ENCODE measurements at places on chromosomes 11 and 22. TPM values are rescaled to one million over a fixed set of nuclear protein-coding genes. Genes with fewer than 3 reads are reported as not detected.

DNA sequence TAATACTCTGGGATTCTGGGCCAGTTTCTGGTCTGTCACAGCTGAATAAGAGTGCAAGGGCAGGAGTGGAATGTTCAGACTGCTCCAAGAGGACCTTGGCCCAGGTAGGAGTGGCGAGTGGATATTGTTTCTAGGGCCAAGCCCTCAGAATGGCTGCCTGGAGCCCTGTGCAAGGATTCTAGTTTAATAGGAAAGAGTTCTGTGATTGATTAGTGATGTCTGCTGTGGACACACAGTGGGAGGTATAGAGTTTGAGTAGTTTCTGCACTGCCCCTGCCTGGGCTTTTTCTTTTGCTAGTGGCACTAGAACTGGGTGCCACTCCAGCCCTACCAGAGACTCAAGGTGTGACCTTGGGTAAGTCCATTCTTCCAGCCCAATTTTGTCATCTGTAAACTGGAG lies 9.7 kb upstream of the MPPED1 start:
- no peak for DNase-seq

OR8G5 gene
- not detected for total RNA-seq

- no peak for DNase-seq
These were observed 33.9 kb upstream of the SEPTIN5 start for GRCh38 chr22:19680287-19680881.

GRCh38 chr11:14190992-14191778 lies 167.8 kb downstream of the RRAS2 start:
- no peak for DNase-seq

DNA sequence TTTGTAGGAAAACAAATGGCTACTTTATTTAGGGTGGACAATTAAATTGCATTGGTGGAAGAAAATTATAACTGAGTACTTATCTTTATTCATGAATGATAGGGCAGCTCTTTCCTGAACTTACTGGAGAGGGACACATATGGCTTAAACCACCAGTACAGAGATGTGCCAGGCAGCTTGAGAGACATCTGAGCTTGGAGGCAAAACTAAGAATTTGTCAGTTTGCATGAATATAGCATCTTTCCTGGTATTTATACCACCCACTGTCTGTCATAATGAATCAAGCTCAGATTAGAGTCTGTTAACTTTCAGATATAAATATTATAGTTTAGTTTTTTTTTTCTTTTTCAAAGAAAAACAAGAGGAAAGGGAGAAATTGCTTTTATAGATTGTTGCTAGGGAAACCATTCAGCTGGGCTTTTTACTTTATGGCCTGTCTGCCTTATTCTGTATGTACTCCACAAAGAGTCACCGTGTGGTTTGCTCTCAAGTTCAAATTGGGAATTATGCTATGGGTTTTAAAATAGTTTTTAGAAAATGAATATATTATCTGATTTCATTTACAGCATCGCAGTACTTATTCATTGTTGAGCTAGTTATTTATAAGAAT lies 477.0 kb upstream of the CHORDC1 start:
- DNase-seq: no peak

AKIP1 gene
- total RNA-seq: 26.2 TPM

- DNase-seq: no peak
These were observed 918 bp upstream of the OR51Q1 start for GRCh38 chr11:5420993-5421392.

KCNJ4 gene
- 27.5 TPM for total RNA-seq

DNA sequence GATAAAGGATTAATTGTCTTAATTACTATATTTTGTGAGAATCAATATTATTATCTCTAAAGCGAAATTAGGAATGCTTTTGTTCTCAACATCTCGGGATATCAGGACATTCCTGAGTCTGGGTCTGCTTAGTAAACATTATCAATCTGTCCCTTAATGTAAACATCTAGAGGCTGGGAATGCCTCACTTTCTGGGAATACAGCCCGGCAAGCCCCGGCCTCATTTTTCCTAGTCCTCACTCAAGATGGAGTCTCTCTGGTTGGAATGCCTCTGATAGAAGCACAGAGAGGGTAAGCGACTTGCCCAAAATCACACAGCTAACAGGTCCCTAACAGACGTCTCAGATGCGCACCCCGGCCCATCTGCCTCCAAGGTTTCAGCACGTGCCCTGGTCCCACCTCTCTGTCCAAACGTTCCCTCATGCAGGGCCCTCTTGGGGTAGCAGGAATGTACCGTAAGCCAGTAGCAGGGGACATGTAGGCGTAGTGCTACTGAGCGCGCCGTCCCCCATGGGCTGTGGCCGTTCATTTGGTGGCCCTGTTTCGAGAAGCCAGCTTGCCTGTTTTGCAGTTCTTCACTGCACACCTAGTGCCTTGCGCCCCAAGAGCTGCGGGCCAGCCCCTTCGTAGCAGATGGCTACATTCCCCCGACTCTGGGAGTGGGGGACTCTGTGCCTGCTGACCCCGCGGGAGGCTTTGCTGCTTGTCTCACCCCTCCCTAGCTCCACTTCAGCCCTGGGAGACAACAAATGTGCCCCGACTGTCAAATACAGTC lies 62.2 kb upstream of the FADD start:
- DNase-seq: no peak

AIFM3 gene
- 2.0 TPM for total RNA-seq

OR52N4 gene
- not detected for total RNA-seq

TTC36 gene
- 8.2 TPM for total RNA-seq

DNA sequence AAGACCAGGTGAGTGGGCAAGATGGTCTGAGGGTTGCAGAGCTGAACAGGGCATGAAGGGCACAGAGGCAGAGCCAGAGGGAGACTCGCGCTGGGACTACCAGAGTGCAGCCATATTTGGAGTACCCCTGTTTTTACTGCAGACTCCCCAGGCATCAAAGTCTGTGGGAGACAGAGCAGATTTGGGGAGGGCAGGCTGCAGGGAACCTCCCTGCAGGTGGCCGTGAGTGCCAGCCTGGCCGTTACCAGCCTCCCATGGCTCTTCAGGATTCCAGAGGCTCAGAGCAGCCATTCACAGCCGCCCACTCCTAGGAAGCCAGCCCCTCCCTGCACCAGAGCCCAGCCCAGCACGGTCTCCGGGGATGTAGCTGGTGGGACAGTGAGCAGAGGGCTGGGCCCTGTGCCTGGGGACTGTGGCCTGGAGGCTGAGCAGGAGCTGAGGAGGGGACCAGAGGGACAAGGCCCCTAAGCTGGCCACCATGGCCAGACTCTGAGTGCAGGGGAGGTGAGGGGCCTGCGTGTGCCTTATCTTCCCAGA lies at the start of gene SEPTIN3:
TSS of gene SEPTIN3 (plus strand) at position 334 of the 537 bp plus-strand sequence. CDS start 2,050 bp downstream, outside the sequence.
- no peak for DNase-seq

USH1C gene
- 0.54 TPM for total RNA-seq

- no peak for DNase-seq
These were observed 22.5 kb downstream of the VSIG10L2 start for GRCh38 chr11:125968354-125968753.

DNA sequence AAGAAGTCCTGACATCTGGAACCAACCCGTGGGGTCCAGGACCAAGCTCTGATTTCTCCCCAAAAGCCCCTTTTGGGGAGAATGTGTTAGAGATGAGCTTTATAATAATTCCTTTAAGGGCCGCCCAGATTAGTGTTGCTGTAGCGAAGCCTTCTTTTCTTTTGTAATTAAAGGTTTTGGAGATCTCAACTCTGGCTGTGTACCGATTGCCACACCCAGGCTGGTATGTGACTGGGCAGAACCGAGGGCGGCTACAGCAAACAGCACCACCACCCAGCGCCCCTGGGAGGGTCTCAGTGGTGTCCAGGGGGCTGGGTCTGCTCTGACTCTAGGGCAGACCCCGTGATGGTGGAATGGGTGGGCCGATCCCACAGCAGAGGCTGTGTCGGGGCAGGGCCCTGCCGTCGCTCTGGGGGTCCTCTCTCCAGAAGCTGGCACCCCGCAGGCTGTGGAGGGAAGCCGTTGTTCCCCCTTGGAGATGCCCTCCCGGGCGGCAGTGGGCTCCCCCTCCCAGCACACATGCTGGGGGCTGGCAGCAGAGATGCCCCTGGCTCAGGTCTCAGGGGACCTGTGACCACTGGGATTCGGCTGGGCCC lies 31.0 kb downstream of the TPCN2 start:
- DNase-seq: no peak

DNA sequence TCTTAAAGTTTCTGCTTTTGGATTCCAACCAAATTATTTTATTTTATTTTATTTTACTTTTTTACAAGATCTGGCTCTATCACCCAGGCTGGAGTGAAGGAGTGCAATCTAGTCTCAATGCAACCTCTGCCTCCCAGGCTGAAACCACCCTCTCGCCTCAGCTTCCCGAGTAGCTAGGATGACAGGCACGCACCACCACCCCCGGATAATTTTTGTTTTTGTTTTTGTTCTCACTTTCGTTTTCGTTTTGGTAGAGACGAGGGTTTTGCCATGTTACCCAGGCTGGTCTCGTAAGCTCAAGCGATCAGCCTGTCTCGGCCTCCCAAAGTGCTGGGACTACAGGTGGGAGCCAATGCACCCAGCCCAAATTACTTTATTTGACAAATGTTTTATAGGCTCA lies 219.8 kb downstream of the ETS1 start:
- no peak for DNase-seq

GRCh38 chr11:63289658-63290057 lies 46.3 kb upstream of the SLC22A25 start:
- no peak for DNase-seq

TRIM51 gene
- total RNA-seq: not detected

GRCh38 chr11:10012068-10012467 lies 282.0 kb downstream of the SBF2 start:
- no peak for DNase-seq

DNA sequence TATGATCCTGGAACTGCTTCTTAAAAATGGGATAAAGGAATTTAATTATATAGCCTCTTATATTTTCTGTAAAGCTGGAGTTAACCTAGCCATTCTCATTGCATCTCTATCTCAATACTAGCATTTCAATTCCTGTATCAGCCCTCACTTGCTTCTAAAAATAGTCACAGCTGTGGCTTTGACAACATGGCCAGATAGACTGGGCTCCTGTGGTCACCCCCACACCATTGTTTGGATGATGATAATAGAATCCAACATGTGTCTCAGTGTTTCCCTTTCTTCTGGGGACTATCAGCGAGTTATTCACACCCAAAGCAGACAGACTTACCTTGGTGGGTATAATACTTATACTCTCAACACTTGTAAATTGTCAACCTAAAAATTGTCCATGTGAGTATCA lies 6.9 kb downstream of the VWA5A start:
- no peak for DNase-seq

FXYD2 gene
- 0.07 TPM for total RNA-seq

DNA sequence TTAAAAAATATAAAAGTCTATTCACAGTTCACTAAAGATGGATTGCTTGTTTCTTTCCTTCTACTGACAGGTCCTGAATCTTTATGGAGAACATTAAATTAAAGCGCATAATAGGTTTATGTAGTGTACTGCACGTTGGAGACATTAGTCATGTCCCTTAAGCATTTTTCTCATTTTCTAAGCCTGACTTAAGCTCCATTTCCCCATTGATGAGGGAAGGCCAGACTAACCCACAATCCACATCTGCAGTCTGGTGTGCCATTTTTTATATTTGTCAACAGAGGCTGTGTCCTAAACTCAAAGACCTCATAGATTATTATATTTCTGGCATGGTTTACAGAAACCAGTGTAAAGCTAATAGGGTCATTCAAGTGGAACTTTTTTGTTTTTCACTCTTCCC lies 39.9 kb downstream of the CADM1 start:
- no peak for DNase-seq

DNA sequence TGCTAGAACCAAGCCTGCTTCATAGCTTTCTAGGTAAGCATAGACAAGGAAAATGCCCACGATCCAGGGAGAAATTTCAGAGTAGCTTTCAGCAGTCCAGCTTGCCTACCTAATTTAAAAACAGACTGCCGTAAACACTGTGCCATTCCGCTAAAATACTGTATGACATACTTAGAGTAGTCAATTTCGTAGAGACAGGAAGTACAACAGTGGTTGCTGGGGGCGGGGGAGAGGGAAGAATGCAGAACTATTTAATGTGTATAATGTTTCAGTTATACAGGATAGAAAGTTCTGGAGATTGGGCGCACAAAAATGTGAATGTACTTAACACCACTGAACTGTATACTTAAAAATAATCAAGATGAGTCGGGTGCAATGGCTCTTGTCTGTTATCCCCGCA lies 56.7 kb downstream of the C11orf58 start:
- no peak for DNase-seq

DNA sequence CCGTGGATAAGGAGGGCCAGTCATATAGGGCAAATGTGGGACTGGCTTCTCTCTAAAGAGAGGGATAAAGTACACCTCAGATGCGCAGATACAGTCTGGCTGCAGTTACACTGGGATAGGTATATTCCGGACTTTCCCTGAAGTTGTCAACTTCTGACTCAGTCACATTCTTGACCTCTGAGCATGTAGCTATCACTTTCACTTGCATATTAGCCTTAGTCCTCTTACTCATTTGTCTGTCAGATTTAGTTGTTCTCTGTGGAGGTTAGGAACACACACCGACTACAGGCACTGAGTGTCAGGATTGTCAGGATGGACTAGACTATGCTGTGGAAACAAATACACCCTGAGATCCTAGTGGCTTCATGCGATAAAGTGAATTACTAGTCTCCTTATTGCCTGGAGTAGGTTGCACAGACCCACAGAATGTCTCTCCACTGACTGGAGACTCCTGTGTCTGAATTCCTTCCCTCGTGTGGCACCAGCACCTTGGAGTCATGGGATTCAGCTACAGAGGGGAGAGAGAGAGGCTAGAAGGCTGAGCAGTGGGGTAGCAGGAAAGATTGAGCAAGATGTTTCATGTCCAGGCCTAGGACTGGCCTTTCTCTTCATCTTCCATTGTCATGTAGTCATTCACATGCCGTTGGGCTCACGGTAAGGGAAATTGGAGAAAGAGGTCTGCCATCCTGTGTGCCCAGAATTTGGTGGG lies 654.3 kb downstream of the NTM start:
- DNase-seq: no peak

MUC6 gene
- not detected for total RNA-seq

RFPL1 gene
- total RNA-seq: not detected

- DNase-seq: peak; percentile 90
These were observed 21.1 kb upstream of the UPK3A start for GRCh38 chr22:45263463-45264269.

DNA sequence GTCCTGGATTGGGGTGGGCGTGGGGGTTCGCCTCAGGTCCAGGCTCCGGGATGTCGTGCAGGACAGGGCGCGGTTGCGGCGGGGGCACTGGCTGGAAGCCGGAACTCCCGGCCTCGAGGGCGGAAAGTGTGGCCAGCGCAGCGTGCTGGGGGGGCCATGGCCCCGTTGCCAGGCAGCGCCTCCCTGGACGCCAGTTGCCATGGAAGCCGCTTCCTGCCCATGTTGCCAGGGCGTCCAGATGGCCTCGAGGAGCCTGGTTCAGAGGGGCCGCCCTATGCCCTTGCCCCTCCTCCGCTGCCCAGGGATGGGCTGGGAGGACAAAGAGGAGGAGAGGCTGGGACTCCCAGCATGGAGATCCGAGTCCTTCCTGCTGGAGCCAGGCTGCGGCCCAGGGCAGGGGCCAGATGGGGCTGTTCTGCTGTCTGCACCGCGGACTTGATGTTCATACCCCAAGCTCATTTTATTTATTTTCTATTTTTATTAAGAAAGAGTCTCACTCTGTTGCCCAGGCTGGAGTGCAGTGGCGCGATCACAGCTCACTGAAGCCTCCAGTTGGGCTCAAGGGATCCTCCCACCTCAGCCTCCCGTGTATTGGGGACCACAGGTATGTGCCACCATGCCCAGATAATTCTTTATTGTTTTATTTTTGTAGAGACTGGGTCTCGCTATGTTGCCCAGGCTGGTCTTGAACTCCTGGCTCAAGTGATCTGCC lies 4.6 kb upstream of the CCDC188 start:
- peak; percentile 24 for DNase-seq

GRCh38 chr11:69284081-69284511 lies 9.9 kb upstream of the MYEOV start:
- DNase-seq: no peak

Data from cardiac muscle cell (in vitro differentiated cells and primary cell).